ENCODE measurements at places on chromosomes 7 and 10.

GRCh38 chr10:110348336-110348735 is 43.6 kb upstream of the SMNDC1 start:
- no peak for DNase-seq

DNA sequence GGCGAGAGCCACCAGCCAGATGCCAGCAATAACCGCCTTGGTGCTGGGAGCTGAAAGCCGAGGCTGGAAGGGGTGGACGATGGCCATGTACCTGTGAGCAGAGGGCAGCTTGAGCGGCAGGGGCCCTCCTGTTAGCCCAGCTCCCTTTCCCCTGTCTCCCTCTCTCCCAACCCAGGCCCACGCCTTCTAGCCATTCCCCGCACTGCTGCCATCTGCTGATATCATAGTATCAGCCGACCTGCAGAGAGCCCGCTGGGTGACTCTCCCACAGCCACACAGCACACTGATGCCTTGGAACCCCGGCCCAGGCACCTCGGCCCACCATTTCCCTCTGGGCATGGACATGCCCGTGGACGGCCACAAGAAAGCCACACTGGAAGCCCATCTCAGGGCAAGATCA is 1.7 kb downstream of the TACR2 start:
- DNase-seq: no peak

DNA sequence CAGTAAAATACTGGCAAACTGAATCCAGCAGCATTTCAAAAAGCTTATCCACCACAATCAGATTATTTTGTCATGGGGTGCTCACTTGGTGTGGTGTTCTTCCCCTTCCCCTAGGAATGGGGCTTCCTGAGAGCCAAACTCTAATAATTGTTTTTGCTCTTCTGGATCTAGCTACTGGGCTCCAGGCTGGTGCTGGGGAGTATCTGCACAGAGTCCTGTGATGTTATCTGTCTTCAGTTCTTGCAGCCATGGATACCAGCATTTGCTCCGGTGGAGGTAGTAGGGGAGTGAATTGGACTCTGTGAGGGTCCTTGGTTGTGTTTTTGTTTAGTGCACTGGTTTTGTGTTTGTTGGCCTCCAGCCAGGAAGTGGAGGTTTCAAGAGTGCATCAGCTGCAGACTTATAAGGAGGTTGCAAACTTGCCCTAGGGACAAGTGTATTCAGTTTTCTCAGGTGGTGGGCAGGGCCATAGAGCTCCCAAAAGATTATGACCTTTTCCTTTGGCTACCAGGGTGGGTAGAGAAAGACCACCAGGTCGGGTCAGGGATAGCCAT is 308.5 kb upstream of the MAGI2 start:
- no peak for DNase-seq

DNA sequence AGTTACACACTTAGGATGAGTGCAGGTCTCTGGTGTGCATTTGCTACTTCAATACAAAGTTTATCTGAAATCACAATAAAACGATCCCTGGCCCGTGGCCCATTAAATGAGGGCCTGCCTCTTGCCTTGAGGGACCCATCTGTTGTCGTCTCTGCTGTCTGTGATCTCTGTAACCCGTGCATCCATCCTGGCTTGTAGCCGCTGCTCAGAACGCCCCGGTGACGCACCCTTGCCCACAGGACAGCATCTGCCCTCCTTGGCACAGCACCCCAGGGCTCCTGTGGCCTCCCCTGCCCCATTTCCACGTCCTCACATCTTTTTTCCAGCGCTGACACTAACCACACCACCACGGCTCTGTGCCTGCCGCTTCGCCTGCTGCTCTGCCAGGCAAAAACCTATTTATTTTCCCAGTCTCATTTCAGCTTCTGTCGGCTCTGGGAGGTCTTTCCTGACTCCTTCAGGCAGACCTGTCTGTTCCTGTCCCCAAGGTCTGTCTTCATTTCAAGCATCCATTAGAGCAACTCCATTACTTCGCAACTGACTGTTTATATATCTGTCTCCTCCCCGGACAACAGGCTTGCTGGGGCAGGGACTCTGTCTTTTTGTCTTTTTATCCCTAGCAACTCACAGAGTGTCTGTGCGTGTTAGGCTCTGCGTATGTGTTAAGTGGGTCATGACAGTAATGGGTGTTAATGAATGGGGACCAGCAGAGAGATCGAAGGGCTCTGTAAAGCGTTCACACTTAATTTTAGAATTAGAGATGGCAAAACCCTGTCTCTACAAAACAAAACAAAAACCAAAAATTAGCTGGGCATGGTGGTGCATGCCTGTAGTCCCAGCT is 16.4 kb downstream of the CARD11 start:
- no peak for DNase-seq

DNA sequence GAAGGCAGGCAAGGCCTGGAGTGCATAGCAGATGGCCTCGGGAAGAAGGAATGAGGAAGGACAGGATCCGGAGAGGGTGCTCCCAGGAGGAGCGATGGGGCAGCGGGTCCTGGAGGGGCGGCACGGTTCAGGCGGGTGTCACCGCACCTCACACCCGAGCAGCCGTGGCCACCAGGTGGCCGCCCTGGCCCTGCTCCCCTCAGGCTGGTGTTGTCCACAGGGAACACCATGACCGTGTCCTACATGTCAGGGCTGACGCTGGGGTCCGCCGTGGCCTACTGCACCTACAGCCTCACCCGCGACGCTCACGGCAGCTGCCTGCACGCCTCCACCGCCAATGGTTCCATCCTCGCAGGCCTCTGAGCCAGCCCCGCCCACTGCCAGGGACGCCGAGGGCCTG is 19.8 kb downstream of the SLC29A4 start:
- DNase-seq: no peak

- no peak for DNase-seq
These were observed 39.7 kb upstream of the JCAD start for GRCh38 chr10:30099101-30099500.

GRCh38 chr10:71837098-71837827 is 13.8 kb downstream of the PSAP start:
- DNase-seq: no peak

DNA sequence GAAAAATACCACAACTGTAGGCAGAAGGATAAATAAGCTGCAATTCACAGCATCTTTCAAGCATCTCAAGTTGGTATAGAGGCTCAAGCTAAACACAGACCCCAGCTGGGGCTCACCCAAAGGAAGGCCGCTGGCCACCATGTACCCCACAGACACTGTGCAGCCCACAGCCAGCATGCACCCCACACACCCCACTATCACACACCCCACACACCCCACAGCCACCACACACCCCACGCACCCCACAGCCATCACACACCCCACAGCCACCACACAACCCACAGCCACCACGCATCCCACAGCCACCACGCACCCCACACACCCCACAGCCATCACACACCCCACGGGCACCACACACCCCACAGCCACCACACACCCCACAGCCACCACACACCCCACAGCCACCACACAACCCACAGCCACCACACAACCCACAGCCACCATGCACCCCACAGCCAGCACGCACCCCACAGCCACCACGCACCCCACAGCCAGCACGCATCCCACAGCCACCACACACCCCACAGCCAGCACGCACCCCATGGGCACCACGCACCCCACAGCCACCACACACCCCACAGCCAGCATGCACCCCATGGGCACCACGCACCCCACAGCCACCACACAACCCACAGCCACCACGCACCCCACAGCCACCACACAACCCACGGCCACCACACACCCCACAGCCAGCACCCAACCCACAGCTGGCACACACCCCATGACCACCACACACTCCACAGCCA is 214.7 kb downstream of the DNAJB6 start:
- peak; percentile 3 for DNase-seq

GRCh38 chr10:129898706-129899268 is 65.3 kb downstream of the EBF3 start:
- no peak for DNase-seq

All from activated CD8-positive, alpha-beta memory T cell treated with anti-CD3 and anti-CD28 coated beads, Interleukin-2, amount 50 U/mL, for 4 hours (primary cell).